ENCODE measurements at places on chromosomes 1 and 21. TPM values are rescaled to one million over a fixed set of nuclear protein-coding genes. Genes with fewer than 3 reads are reported as not detected.

CAMK2N1 gene
- 34.7 TPM for total RNA-seq

NHLH1 gene
- total RNA-seq = 10.6 TPM

GRCh38 chr1:204925701-204926100 lies 55.0 kb downstream of the NFASC start:
- no peaks in the 10 kb centered on the region for H3K36me3 ChIP-seq
- no peak overlapping the region for H3K27ac ChIP-seq
- H3K4me3 ChIP-seq = no peak overlapping the region
- no peak for DNase-seq
- peaks cover 20% of the 10 kb centered on the region for H3K27me3 ChIP-seq

DNA sequence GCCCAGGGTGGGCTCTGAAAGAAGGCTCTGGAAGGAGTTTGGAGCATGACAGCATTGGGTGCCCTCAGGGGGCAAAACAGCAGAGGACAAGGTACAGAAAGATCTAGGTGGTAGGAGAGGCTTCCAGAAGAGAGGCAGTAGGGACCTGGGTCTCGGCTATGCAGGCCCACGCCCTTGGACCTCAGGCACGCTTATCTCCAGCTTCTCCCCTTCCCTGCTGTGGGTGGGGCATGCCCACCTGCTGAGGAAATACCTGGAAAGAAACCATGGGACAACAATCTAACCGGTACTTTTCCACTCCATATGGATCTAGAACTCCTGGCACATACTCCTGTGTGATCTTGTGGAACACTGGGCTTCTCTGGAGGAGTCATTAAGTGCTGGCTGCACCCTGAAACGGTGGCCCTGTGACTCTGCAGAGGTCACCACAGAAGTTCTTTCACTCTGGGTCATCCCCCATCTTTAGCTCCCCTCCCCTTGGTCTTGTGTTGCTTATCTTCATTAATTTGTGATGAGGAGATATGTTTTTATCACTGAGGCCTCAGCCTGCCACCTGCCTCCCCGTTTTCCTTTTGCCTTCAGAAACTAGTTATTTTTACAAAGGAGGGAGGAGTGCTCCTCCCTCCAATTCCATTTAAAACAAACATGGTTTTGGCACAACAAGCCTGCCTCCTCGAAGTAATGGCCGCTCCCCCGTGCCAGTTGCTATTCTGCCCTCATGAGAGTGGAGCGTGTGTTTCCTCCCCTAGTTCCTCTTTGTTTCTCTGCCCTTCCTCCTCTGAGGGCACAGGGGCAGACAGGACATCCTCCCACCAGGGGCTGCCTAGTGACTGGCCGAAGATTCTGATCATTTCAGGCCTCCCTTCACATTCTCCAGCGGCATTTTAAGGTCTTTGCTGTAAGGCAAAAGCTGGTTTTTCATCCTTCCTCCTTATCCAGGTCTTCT lies 78.0 kb upstream of the ATP5PO start:
- H3K4me1 ChIP-seq = peaks cover 7% of the 10 kb centered on the region
- H3K27me3 ChIP-seq = no peaks in the 10 kb centered on the region
- no peaks in the 10 kb centered on the region for H3K36me3 ChIP-seq

- no peak overlapping the region for H3K4me3 ChIP-seq
- peaks cover 5% of the 10 kb centered on the region for H3K4me1 ChIP-seq
- peaks cover 2% of the 10 kb centered on the region for H3K27me3 ChIP-seq
- no peak overlapping the region for H3K27ac ChIP-seq
- H3K36me3 ChIP-seq = no peaks in the 10 kb centered on the region
- DNase-seq = no peak
Observed at GRCh38 chr1:21536218-21536617, 27.0 kb downstream of the ALPL start.

PFKL gene
- 96.1 TPM for total RNA-seq

- peak overlapping the region; percentile 88 for H3K4me3 ChIP-seq
- H3K27me3 ChIP-seq = peaks cover 2% of the 10 kb centered on the region
- H3K36me3 ChIP-seq = no peaks in the 10 kb centered on the region
- no peak for DNase-seq
- H3K4me1 ChIP-seq = peaks cover 64% of the 10 kb centered on the region
- H3K27ac ChIP-seq = peak overlapping the region; percentile 8
Observed at GRCh38 chr1:153959454-153959853, 1.0 kb upstream of the CRTC2 start.

ZNF683 gene
- not detected for total RNA-seq

GRCh38 chr1:228344631-228345072 lies 62.0 kb downstream of the TRIM11 start:
- no peak overlapping the region for H3K27ac ChIP-seq
- no peak overlapping the region for H3K4me3 ChIP-seq
- no peaks in the 10 kb centered on the region for H3K4me1 ChIP-seq
- H3K36me3 ChIP-seq = peaks cover 9% of the 10 kb centered on the region
- no peaks in the 10 kb centered on the region for H3K27me3 ChIP-seq
- DNase-seq = no peak

GRCh38 chr1:88179943-88180342 lies 504.1 kb upstream of the PKN2 start:
- no peak overlapping the region for H3K27ac ChIP-seq
- H3K4me1 ChIP-seq = peaks cover 44% of the 10 kb centered on the region
- no peak overlapping the region for H3K4me3 ChIP-seq
- no peaks in the 10 kb centered on the region for H3K27me3 ChIP-seq
- no peaks in the 10 kb centered on the region for H3K36me3 ChIP-seq

- H3K27me3 ChIP-seq = peaks cover 25% of the 10 kb centered on the region
- no peak for DNase-seq
- no peak overlapping the region for H3K27ac ChIP-seq
- H3K4me3 ChIP-seq = no peak overlapping the region
Observed at GRCh38 chr1:221856228-221857093, 114.6 kb upstream of the DUSP10 start.

CREB3L4 gene
- 20.0 TPM for total RNA-seq

DNA sequence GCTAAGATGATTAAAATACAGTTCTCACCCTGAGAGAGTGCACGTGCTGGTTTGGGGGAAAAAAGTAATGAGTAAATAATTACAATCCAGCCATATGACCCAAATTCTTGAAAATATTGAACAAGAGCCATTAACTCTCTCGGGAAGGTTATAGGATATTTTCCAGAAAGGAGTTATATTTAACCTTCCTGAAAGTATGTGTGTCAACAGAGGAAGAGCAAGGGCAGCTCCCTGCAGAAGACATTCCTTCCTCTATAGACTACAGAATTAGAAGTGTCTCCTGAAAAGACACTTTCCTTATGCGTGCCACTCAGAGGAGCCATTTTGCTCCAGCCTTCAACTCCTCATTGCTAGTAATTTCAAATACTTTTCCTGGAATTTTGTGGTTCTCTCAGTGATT lies 648.7 kb downstream of the USP25 start:
- H3K4me3 ChIP-seq = no peak overlapping the region
- no peaks in the 10 kb centered on the region for H3K27me3 ChIP-seq
- H3K36me3 ChIP-seq = no peaks in the 10 kb centered on the region
- no peak overlapping the region for H3K27ac ChIP-seq

SPRR2B gene
- total RNA-seq = not detected

DNA sequence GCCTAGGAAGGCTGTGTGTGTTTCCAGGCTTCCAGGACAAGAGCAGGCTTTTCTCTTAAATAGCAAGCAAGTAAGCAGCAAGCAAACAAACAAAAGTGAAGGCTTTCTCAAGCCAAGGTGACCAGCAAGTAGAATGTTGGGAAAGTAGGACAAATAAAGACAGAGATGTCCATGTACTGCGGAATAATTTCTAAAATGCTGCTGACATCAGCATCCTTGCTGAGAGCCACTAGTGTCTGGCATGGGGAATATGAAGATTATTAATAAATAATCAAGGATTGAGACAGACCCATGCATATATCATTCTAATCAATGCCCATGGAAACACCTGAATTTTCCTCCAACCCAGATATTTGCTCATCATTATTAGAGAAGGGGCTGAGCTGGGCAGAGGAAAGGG lies 6.4 kb upstream of the DYRK3 start:
- peaks cover 8% of the 10 kb centered on the region for H3K4me1 ChIP-seq
- no peak overlapping the region for H3K4me3 ChIP-seq
- no peak for DNase-seq
- peaks cover 20% of the 10 kb centered on the region for H3K27me3 ChIP-seq
- H3K36me3 ChIP-seq = no peaks in the 10 kb centered on the region

- no peak overlapping the region for H3K27ac ChIP-seq
- H3K36me3 ChIP-seq = peaks cover 15% of the 10 kb centered on the region
- peak overlapping the region; percentile 62 for H3K4me3 ChIP-seq
- peaks cover 55% of the 10 kb centered on the region for H3K4me1 ChIP-seq
Observed at GRCh38 chr1:13588946-13589796, 5.5 kb downstream of the PDPN start.

OR2AK2 gene
- total RNA-seq = not detected

UMODL1 gene
- not detected for total RNA-seq

FLG2 gene
- not detected for total RNA-seq

DNA sequence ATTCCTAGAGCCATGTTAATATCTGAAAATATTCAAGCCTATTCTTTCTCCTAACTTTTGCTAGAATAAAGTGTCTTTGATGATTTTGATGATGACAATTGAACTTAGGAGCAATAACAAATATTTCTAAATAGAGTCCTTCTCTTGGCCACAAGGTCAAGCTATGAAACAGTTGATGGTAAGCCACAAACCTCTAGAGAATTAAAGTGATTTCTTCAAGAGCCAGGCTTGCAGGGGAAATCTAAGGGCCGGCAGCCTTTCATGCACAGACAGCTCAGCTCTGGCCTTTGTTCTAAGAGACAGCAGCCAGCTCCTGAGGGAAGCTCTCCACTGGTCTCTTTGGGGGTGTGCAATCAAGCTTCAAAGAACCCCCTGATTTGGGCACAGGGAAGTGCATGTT lies 59.0 kb downstream of the SUSD4 start:
- no peaks in the 10 kb centered on the region for H3K36me3 ChIP-seq
- H3K4me1 ChIP-seq = no peaks in the 10 kb centered on the region
- no peak for DNase-seq

DNA sequence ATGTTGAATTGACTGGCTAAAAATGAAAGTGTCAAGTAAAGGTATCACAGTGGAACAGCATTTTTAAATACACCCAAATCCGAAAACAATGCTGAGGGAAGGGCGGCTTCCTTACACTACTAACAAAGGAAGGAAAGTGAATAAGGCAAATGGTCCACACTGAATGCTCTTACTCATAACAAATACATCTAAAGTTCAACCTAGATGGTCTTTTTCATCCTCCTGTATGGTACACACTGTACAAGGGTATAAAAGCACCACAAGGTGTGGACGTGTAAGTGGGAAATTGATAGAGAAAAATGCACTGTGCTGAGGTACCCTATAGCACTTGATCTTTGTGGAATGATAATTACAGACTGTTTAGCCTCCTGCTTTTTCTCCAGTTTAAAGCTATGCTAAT lies 7.1 kb upstream of the PALMD start:
- H3K36me3 ChIP-seq = no peaks in the 10 kb centered on the region
- DNase-seq = no peak
- H3K27me3 ChIP-seq = no peaks in the 10 kb centered on the region

DNA sequence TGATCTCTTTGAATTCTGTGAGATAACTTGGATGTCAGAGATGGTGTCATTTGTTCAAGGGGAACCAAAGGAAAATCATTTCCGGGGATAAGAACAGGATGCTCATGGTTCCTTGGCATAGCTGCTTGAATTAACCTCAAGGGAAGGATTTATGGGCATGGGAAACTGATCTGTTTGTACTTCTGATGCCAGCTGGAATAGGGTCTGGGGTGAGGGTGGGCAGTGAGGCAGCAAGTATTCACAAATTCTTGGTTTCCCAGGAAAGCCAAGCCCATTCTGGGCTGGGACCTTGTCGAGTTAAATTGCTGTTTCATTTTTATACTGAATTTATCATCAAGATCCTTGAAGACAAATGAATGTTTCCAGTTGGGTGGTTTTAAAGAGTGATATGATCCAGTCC lies 14.1 kb downstream of the INTS3 start:
- no peaks in the 10 kb centered on the region for H3K27me3 ChIP-seq
- DNase-seq = no peak
- H3K27ac ChIP-seq = no peak overlapping the region
- H3K36me3 ChIP-seq = peaks cover 8% of the 10 kb centered on the region
- no peak overlapping the region for H3K4me3 ChIP-seq

LCE1B gene
- not detected for total RNA-seq

GRCh38 chr1:183794088-183794487 lies 10.8 kb upstream of the RGL1 start:
- H3K4me1 ChIP-seq = peaks cover 6% of the 10 kb centered on the region
- H3K27ac ChIP-seq = no peak overlapping the region
- H3K4me3 ChIP-seq = no peak overlapping the region
- DNase-seq = no peak
- H3K36me3 ChIP-seq = no peaks in the 10 kb centered on the region
- H3K27me3 ChIP-seq = no peaks in the 10 kb centered on the region

DNA sequence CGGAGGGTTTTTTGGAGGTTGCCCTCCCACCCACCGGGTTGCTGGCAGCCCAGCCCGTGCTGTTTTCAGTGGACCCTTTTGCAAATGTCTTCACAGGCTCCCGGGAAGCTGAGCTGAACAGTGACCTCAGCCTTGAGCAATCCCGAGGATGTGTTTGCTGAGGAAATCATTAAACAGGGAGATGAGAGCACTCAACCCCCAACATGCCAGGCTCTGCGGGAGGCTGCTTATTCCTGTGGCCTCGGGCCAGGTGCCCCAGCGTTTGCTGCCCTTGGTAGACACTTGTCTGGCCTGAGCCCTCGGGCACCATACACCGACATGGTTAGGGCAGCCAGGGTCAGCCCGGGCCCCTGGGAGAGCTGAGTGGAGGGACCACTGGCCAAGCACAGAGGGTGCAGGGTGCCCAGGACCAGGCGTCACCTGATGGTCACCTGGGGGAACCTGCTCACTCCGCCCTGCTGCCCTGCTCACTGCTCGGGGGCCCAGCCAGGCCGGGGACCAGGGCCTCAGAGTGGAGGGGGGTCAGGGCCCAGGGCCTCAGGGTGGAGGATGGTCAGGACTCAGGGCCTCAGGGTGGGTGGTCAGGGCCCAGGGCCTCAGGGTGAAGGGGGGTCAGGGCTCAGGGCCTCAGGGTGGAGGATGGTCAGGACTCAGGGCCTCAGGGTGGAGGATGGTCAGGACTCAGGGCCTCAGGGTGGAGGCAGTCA lies 42.5 kb upstream of the POFUT2 start:
- no peak overlapping the region for H3K4me3 ChIP-seq
- no peak for DNase-seq
- no peaks in the 10 kb centered on the region for H3K36me3 ChIP-seq
- H3K27ac ChIP-seq = no peak overlapping the region

PDPN gene
- total RNA-seq = 47.4 TPM

GRCh38 chr1:23396380-23396779 lies 26.7 kb upstream of the ZNF436 start:
- DNase-seq = no peak
- peaks cover 23% of the 10 kb centered on the region for H3K4me1 ChIP-seq
- no peaks in the 10 kb centered on the region for H3K36me3 ChIP-seq
- H3K27ac ChIP-seq = no peak overlapping the region

SH2D1B gene
- not detected for total RNA-seq

GRCh38 chr21:44263221-44263760 lies 1.6 kb upstream of the DNMT3L start:
- peak; percentile 44 for DNase-seq
- no peaks in the 10 kb centered on the region for H3K27me3 ChIP-seq
- H3K36me3 ChIP-seq = no peaks in the 10 kb centered on the region
- H3K27ac ChIP-seq = no peak overlapping the region

GRCh38 chr1:188154761-188155160 lies 1326.0 kb downstream of the PLA2G4A start:
- H3K27ac ChIP-seq = no peak overlapping the region
- no peaks in the 10 kb centered on the region for H3K4me1 ChIP-seq
- H3K27me3 ChIP-seq = no peaks in the 10 kb centered on the region

DNA sequence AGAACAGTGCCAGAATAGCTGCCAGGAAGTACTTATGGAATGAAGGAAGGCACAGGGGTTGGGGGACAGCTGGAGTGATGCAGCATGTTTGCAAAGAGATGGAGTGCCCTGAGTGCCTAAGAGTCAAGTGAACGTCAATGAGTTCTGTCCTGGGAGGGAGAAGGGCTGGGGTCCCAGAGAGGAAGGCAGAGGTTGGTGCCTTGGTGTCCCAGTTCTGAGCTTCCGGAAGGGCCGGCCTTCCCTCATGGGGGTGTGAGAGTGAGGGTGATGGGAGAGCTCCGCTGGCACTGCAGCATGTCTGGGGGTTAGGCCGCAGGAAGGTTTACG lies 17.6 kb downstream of the NES start:
- H3K36me3 ChIP-seq = no peaks in the 10 kb centered on the region
- H3K4me3 ChIP-seq = peak overlapping the region; percentile 68
- H3K4me1 ChIP-seq = peaks cover 70% of the 10 kb centered on the region
